ENCODE measurements at places on chromosomes 1 and 21. TPM values are rescaled to one million over a fixed set of nuclear protein-coding genes. Genes with fewer than 3 reads are reported as not detected.

LRRC53 gene
- polyA plus RNA-seq: not detected

DNA sequence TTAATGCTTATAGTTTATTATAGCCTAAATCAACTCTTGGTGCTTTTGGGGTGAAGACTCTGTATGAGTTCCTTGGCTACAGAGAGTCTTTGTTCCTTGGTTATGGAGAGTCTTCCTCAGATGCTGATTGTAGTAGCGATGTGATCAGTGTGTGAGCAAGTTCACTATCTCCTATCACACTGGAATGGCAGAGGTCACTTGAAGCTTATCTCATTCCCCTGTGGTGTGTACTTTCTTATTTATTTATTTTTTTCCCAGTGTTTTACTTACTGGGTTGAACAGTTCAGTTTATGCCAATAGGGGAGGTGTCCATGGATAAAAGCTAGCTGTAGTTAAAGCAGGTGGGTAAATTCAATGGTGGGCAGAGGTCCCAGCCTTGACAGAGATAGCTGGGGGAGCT, 20.1 kb upstream of the MAB21L3 start:
- DNase-seq: no peak
- H3K27me3 ChIP-seq: peaks cover 7% of the 10 kb centered on the region
- no peaks in the 10 kb centered on the region for H3K4me1 ChIP-seq
- no peak overlapping the region for H3K27ac ChIP-seq

ERICH3 gene
- polyA plus RNA-seq: not detected

DNA sequence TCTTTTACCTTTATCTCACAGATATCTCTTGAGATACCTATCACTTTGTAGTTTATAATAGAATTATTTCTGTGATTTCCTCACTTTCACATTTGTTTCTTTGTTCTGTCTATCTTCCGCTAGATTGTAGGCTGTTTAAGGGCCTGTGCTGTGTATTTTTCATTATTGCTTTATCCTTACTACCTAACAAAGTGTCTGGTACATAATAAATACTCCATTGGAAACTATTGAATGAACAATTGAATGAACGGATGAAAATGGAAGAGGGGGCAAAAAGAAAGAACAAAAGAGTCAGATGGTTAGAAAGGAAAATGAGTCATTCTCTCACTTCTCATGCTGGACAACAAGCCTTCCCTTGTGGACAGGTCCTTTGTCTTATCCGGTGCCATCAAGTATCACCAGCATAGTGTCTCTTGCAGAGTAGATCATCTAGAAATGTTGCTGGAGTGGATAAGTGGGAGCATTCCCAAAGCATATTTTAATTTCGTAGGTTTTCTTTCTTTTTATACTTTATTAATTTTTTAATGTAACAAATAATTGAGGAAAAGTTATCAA, 159.8 kb downstream of the NEK7 start:
- no peak for DNase-seq
- peaks cover 56% of the 10 kb centered on the region for H3K4me1 ChIP-seq
- peaks cover 16% of the 10 kb centered on the region for H3K36me3 ChIP-seq
- H3K4me3 ChIP-seq: no peak overlapping the region
- H3K27ac ChIP-seq: no peak overlapping the region

DNA sequence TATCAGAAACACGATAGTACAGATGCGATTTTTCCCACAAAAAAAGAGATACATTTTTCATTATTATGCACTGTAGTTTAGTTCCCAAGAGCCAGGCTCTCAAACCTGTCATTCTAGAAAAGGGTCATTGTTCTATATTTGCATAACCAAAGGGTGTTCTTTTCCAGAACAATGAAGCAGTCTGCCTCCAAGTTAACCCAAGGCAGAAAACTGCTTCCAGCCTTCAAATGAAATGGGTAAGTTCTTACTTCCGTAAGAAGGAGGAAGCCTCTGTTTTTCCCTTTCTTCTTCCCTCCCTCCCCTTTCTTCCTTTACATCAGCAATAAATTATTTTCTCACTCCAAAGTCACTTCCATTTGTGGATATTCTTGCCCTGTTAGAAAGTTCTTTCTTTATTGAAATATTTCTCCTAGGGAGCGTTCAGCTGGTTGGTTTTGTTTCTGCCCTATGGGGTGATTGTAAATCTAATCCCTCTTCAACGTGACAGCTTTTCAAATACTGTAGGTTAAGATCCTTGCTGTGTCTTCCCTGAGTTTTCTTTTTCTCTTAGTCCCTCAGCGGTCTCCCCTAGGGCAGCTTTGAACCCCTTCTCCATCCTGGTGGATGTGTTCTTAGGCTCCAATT, 77.3 kb upstream of the PTGFRN start:
- H3K36me3 ChIP-seq: peaks cover 5% of the 10 kb centered on the region
- peaks cover 2% of the 10 kb centered on the region for H3K4me1 ChIP-seq
- H3K27ac ChIP-seq: no peak overlapping the region
- DNase-seq: no peak
- H3K27me3 ChIP-seq: peaks cover 1% of the 10 kb centered on the region
- H3K4me3 ChIP-seq: no peak overlapping the region

GRCh38 chr1:230502306-230502705, 76.2 kb upstream of the PGBD5 start:
- no peaks in the 10 kb centered on the region for H3K36me3 ChIP-seq
- peaks cover 14% of the 10 kb centered on the region for H3K27me3 ChIP-seq
- H3K4me1 ChIP-seq: peaks cover 3% of the 10 kb centered on the region
- no peak for DNase-seq
- H3K4me3 ChIP-seq: no peak overlapping the region

DNA sequence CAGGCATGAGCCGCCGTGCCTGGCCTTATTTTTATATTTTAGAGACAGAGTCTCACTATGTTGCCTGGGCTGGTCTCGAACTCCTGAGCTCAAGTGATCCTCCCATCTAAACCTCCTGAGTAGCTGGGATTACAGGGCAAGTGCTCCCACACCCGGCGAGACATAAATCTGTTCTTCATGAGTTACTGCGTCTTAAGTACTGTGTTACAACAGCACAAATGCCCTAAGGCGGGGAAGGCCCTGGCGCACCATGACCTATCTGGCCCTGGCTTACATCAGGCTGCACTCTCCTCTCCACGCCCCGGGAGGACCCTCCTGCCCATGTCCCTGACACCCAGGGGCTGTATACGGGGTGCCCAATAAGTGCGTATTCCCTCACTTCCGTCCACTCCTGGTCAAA, 4.3 kb downstream of the GPR153 start:
- H3K36me3 ChIP-seq: no peaks in the 10 kb centered on the region
- H3K4me1 ChIP-seq: peaks cover 10% of the 10 kb centered on the region
- no peak overlapping the region for H3K27ac ChIP-seq
- H3K4me3 ChIP-seq: no peak overlapping the region
- no peak for DNase-seq
- peaks cover 4% of the 10 kb centered on the region for H3K27me3 ChIP-seq

GRCh38 chr21:30958741-30959140, 77.4 kb upstream of the KRTAP11-1 start:
- H3K27ac ChIP-seq: no peak overlapping the region
- no peak for DNase-seq
- no peaks in the 10 kb centered on the region for H3K4me1 ChIP-seq
- H3K27me3 ChIP-seq: peaks cover 4% of the 10 kb centered on the region

DNA sequence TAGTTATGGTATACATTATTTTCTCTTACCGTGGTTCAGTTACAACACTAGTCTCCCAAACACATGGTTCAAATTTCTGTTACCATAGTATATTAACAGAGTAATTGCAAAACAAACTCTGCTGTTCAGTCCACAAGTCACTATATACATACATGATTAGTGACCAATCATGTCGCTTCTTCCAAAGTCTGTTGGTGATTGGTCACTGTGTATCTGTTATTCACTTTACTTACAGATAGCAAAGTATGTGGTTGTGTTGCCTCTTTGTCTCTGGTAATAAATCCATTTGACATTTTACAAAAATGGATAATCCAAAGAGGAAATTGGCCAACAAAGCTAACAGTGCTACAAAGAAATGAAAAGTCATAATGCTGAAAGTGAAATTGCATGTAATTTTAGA, 107.2 kb downstream of the RABGAP1L start:
- peaks cover 16% of the 10 kb centered on the region for H3K4me1 ChIP-seq
- no peak for DNase-seq
- H3K36me3 ChIP-seq: no peaks in the 10 kb centered on the region
- no peaks in the 10 kb centered on the region for H3K27me3 ChIP-seq

GRCh38 chr1:205676002-205676401, 4.3 kb downstream of the SLC45A3 start:
- peaks cover 26% of the 10 kb centered on the region for H3K4me1 ChIP-seq
- no peak for DNase-seq
- no peaks in the 10 kb centered on the region for H3K36me3 ChIP-seq

DNA sequence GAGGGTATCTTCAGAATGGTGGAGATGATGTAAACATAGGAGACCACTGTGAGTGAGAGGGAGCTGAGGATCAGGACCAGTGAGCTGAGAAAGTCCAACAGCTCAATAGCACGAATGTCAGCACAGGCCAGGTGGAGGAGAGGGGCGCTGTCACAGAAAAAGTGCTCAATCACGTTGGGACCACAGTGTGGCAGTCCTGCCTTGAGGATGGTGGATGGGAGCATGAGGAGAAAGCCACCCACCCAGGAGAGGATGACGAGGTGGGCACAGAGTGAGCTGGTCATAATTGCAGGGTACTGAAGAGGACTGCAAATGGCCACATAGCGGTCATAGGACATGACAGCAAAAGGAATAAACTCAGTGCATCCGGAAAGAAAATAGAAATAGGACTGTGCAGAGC, 8.1 kb downstream of the OR11L1 start:
- no peak overlapping the region for H3K27ac ChIP-seq
- no peaks in the 10 kb centered on the region for H3K27me3 ChIP-seq
- DNase-seq: no peak
- no peak overlapping the region for H3K4me3 ChIP-seq

EIF4G3 gene
- polyA plus RNA-seq: 21.6 TPM

RXFP4 gene
- 0.78 TPM for polyA plus RNA-seq

DNA sequence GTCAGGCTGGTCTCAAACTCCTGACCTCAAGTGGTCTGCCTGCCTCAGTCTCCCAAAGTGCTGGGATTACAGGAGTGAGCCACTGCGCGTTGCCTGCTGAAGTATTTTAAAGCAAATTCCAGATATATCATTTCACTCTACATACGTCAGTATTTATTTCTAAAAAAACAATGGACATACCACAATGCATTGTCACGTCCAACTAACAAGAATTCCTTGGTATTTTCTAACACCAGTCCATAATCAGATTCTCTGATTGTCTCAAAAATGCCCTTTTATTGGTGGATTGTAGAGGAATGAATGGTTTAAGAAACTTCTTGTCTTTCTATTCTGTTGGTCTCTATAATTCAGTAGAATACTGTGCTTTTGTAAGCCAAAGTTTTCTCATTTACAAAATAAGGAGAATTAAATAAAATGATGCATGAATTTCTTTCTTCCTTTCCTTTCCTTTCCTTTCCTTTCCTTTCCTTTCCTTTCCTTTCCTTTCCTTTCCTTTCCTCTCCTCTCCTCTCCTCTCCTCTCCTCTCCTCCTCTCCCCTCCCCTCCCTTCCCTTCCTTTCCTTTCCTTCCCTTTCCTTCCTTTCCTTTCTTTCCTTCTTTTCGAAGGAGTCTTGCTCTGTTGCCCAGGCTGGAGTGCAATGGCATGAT, 55.8 kb downstream of the VPS13D start:
- peaks cover 1% of the 10 kb centered on the region for H3K27me3 ChIP-seq
- no peak for DNase-seq
- no peak overlapping the region for H3K4me3 ChIP-seq
- H3K36me3 ChIP-seq: peaks cover 32% of the 10 kb centered on the region

HES4 gene
- 7.7 TPM for polyA plus RNA-seq

- H3K36me3 ChIP-seq: peaks cover 14% of the 10 kb centered on the region
- H3K4me3 ChIP-seq: peak overlapping the region; percentile 61
- H3K27ac ChIP-seq: no peak overlapping the region
- peaks cover 54% of the 10 kb centered on the region for H3K4me1 ChIP-seq
- H3K27me3 ChIP-seq: peaks cover 28% of the 10 kb centered on the region
Observed at GRCh38 chr1:47432071-47433036, 5.5 kb upstream of the FOXD2 start.

DNA sequence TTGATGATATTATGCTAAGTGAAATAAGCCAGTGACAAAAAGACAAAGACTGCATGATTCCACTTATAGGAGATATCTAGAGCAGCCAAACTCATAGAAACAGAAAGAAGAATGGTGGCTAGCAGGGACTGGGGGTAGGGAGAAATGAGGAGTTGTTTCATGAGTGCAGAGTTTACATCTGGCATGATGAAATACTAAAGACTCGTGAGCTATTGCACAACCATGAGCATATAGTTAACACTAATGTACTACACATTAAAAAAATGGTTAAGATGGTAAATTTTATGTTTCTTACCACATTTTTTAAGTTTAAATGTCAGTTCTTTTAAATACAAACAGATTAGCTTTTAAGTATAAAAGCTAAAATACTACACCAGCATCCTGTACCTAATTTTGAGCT, 57.8 kb downstream of the ESRRG start:
- H3K4me3 ChIP-seq: no peak overlapping the region
- no peak for DNase-seq
- no peak overlapping the region for H3K27ac ChIP-seq
- H3K36me3 ChIP-seq: no peaks in the 10 kb centered on the region
- H3K4me1 ChIP-seq: no peaks in the 10 kb centered on the region
- peaks cover 2% of the 10 kb centered on the region for H3K27me3 ChIP-seq

SEC22B gene
- 20.8 TPM for polyA plus RNA-seq

DNA sequence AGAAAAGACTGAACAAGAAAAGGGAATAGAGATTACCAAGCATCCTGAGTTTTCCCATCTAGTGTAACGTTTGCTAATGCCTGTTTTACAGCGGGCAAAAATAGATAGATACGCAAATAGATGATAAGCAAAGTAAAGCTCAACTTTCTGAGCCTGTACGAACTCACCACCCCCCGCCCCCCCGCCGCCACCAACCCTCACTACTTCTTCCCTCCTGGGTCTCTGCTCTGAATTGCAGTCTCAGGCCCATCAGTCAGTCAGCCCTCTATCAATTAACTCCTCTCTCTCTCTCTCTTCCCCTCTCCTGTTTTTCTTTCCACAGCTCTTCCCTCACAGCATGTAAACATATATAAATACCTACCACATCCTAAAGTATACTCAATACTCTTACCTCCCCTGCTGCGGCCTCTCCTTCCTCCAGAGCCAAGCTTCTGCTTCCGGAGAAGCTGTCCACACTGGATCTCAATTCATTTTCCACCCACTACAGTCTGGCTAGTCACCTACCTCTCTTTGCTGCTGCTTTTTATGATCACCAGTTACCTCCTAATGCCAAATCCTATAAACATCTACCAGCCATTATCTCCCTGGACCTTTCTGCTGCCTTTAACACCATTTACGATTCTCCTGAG, 64.6 kb downstream of the CAPN2 start:
- peaks cover 8% of the 10 kb centered on the region for H3K36me3 ChIP-seq
- no peaks in the 10 kb centered on the region for H3K27me3 ChIP-seq
- no peak for DNase-seq
- peaks cover 19% of the 10 kb centered on the region for H3K4me1 ChIP-seq

- H3K27ac ChIP-seq: no peak overlapping the region
- H3K4me3 ChIP-seq: no peak overlapping the region
- no peaks in the 10 kb centered on the region for H3K4me1 ChIP-seq
- no peaks in the 10 kb centered on the region for H3K36me3 ChIP-seq
- H3K27me3 ChIP-seq: peaks cover 4% of the 10 kb centered on the region
Observed at GRCh38 chr21:41622831-41623548, 115.0 kb upstream of the TMPRSS2 start.

DNA sequence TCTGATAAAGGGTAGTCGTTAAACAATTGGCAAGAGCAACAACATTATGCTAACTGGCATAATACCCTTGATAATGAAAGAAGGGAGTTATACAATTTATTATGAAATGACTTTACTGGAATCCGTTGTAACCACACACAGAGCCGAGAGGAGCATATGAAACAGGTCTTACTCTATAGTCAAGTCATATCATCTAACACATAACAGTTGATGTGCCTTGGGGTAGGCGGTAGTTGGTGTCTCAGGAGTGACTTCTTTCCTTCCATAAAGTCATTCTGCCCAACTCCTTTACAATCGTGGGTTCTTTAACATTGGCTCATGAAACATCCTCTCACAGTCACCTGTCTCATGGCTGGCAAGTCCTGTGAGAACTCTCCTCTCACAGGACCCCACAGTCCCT, 225.2 kb downstream of the LTN1 start:
- H3K27ac ChIP-seq: no peak overlapping the region
- H3K27me3 ChIP-seq: no peaks in the 10 kb centered on the region
- H3K36me3 ChIP-seq: peaks cover 33% of the 10 kb centered on the region
- DNase-seq: no peak
- H3K4me1 ChIP-seq: peaks cover 38% of the 10 kb centered on the region

All from immature natural killer cell (primary cell).